ENCODE measurements at places on chromosomes 4 and X.

- DNase-seq, result no peak
Measured at GRCh38 chrX:43269201-43269600, 386.9 kb upstream of the MAOA start.

DNA sequence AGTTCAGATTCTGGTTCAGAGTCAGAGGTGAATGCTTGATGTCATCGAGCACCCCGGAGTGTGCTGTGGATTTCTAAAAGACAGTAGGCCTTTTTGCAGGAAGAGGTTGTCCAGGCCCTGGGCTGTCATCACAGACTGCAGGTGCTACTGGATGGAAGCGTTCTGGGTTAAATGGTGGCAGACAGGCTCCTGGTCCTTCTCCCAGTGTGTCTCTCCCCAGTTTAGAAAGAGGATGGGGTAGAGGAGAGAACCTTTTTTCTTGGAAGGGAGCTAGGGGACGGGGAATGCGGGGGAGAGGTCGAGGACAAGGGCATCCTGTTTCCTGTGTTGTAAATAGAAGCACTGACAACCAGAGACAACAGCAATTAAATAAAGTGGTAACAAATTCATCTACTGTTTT is 102.3 kb upstream of the NUDT6 start:
- DNase-seq, result no peak

DNA sequence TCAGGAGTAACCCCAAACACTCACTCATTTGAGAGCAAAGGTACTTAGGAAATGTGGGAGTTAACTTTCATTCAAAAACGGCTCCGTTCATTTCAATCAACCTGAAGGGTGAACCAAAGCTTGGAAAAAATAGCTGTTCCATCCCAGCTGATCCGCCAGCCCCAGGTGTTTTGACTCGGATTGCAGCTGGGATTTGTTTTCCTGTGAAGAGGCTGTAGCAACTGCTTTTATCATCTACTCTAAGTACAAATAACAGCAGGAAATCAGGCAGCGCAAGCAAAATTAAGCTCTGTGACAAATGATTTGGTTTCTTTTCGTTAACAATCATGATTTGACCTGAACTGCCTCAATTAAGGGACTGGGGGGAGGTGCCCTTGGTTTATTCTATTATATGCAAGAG is 154.7 kb downstream of the BEND2 start:
- DNase-seq, result no peak

DNA sequence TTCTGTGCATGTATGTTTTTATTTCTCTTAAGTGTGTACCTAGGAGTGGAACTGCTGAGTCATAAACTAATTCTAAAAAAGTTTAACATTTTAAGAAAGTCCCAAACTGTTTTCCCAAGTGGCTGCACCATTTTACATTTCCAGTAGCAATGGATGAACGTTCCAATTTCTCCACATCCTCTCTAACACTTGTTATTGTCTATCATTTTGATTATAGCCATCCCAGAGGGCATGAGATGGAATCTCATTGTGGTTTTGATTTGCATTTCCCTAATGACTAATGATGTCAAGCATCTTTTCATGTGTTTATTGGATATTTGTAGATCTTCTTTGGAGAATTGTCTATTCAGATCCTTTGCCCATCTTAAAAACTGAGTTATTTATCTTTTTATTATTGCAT is 82.5 kb downstream of the PPEF1 start:
- no peak for DNase-seq

DNA sequence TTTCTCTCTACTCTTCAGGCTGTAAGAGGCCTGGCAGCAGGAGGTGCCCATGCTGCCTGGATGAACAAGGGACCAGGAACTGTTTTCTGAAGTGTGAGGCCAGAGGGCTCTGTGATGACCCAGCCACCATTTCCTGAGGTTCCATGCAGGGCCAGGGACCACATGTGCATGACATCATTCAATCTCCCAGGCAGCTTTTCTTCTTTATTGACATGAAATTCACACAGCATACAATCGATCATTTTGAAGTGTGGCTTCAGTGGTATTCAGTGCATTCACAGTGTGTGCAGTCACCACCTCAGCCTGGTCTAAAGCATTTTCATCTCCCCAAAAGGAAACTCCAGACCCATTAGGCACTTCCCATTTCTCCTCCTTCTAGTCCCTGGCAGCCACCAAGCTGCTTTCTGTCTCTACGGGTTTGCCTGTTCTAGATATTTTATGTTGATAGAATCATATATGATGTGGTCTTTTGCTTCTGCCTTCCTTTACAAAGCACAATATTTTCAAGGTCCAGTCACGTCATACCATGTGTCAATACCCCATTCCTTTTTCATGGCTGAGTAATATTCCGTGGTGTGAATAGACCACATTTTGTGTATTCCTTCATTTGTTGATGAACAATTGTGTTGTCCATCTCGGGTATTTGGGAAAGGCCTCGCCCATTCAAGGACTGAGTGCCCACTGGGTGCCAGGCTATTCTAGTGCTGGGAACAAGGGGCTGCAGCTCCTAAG is 93.1 kb downstream of the PSAPL1 start:
- no peak for DNase-seq

GRCh38 chr4:121242188-121242750 is 78.1 kb upstream of the TNIP3 start:
- no peak for DNase-seq

DNA sequence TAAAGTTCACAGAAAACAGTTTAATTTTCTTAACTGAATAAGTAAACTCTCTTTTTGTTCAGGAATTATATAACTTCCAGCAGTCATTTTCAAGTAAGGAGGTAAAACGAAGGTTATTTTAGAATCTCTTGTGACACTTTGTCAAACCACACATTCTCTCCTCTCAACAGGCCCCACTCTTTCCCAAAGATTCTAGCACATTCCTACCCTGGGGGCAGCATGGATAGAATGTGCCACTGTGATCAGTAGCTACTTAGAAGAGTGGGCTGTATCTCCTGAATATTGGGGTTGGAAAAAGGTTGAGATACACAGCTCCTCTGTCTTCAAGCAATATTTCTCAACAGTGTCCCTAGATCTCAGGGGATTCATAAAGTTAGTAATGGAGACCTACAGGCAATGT is 157.6 kb downstream of the EMCN start:
- DNase-seq, result no peak

DNA sequence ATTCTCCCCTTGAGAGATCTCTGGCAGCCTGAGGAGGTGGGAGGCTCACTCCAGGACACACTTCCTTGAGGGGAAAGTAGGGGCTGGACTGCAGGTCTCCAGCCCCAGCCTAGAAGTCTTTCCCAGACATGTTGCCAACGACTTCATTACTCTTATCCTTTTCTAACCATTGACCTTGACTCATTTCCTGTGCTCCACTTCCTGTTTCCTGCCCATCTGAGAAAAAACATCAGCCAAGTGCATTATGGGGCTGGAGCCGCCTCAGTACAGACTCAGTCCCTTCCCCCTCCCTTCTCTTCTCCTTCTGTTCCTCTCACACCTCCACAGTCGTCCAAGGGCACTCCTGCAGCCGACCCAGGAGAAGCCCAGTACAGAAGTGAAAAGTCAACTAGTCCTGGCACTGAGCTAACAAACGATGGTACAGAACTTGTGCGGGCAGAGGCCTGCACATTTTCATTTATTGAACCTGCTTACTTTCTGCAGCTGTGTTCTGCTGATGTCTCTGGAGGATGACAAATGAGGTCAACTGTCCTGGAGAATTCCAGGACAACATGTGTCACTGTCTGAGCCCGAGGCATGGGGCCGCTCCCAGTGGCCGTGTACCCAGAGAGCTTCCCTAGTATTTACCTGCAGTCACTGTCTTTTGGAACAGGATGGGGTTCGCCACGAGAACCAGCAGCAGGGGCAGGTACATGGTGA is 20.1 kb downstream of the GPR143 start:
- DNase-seq, result no peak

DNA sequence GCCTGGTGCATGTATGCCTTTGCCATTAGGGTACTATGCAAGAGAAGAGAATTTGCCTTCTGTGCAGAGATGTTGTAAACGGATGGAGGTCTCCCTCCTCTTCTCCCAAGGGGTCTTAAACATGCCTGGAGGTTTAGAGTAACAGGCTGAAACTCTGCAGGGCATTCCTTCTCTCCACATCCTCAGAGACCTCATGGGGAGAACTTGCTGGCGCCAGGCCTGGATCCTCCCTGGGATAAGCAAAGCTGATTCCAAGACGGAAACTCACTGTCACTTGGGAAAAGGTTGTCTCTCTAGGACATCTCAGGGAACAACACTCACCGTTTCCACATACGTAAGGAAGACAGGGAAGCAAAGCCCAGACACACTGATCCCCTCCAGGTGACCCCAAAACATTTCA is 76.9 kb upstream of the GPM6B start:
- no peak for DNase-seq

GRCh38 chr4:174549721-174550120 is 27.4 kb upstream of the HPGD start:
- no peak for DNase-seq

DNA sequence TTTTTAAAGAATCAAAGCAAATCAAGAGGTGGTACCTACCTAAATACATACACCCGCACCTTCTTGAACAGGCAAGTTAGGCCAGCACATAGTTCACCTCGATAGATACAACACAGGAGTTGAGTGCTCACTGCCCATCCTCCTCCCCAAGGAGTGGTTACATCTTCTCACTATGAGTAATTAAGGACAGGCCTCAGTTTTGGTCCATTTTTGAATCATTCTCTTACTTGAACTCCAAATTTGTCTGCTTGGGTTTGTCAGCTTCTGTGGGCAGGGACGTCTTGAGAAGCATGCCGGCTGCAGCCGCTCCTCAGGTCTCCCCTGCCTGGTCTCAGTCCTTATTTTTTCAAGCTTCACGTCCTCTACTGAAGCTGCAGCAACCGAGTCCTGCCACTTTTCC is 190.6 kb upstream of the RBPJ start:
- DNase-seq, result no peak

DNA sequence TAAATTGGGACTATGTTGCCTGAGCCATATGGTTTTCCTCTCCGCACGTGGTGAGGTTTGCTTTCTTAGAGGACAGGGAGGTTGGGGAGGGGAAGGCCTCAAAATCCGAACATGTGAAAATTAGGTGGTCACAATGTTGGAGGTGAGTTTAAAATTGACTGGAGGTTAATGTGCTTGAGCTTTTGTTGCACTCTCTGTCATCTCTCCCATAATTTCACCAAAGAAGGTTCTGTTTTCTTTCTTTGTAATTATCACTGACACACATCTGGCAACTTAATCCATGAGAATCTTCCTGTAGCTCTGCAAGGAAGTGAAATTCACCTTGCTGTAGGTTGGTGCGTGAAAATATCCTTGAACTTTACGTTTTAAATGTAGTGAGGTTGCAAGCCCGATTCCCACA is 225.5 kb downstream of the PDGFC start:
- DNase-seq, result no peak

GRCh38 chr4:186900232-186900900 is 176.7 kb upstream of the FAT1 start:
- no peak for DNase-seq

- no peak for DNase-seq
Measured at GRCh38 chrX:42900947-42901346, 123.0 kb upstream of the PPP1R2C start.

DNA sequence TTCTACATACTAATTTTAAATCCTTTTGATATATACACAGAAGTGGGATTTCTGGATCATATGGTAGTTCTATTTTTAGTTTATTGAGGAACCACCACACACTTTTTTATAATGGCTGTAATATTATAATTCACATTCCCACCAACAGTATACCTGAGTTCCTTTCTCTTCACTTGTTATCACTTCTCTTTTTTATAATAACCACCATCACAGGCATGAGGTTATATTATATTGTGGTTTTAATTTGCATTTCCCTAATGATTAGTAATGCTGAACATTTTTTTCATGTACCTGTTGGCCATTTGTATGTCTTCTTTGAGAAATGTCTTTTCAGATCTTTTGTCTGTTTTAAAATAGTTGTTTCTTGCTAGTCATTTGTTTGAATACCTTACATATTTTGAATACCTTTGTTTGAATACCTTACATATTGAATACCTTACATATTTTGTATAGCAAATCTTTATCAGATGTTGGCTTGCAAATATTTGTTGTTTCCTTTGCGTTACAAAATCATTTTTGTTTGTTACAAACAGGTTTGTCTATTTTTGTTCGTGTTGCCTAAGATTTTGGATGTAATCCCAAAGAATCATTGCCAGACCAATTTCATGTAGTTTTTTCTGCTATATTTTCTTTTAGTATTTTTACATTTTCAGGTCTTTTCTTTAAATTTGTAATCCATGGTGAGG is 198.5 kb upstream of the KLF8 start:
- DNase-seq, result no peak

DNA sequence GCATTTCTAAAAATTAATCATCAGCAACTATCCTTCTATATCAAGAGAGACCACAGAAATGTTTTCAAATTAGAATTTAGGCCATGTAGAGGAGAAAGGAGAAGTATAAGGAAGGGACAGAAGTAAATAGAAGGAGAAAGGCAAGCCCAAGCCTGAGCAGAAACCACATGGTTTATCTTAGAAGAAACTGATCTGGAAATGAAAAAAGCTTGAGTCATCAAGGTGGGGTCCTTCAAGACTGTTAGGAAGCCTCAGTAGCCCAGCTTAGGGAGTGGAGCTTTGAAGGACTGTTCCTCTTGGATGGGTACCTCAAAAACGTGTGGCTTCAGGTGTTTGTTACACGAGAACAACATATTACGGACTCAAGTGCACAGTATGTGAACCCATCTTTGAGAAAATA is 4.5 kb downstream of the BMX start:
- no peak for DNase-seq
